Fibroblast of pulmonary artery (primary cell): ENCODE measurements at places on chromosomes 11 and 22.

DNA sequence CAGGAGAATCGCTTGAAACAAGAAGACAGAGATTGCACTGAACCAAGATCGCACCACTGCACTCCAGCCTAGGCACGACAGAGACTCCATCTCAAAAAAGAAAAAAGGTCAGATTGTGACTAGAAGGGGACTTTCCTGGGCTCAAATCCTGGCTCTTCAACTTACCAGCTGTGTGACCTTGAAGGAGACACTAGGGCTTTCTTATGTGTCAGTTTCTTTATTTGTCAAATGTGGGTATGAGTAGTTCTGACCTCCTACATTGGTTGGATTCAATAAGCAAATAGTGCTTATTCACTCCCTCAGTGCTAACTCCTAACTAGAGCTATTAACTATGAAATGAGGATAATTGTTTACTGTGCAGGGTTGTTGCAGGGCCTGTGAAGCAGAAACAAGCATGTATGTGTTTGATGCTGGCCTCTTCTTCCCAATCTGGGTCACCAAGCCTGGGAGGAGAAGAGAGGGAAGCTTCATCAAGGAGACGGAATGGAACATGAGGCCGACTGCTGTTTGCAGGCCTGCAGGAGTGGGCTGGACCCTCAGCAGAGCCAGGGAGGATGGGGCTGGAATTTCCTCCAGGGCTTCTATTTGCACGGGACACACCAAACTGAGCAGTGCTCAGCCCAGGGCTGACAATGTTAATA lies 22.5 kb downstream of the RHOD start:
- DNase-seq = no peak

DNA sequence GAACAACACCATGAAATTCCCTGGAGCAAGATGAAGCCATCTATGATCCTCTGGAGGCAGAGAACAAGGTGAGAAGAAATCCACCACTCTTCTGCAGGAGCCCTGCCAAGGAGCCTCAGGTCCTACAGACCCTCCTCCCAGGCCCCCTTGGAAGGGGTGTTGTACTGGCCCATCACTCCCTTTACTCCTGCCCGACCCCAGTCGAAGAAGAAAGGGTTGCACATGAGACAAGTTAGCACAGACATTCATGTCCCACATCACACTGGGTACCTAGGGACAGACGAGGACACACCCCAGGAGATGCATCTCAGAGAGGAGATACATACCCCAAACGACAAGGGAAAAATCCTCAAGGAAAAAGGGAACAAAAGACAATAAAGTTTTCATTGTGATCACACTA lies 82.8 kb upstream of the NARS2 start:
- no peak for DNase-seq

- no peak for DNase-seq
Measured at GRCh38 chr11:73942010-73942409, 8.8 kb upstream of the DNAJB13 start.

DNA sequence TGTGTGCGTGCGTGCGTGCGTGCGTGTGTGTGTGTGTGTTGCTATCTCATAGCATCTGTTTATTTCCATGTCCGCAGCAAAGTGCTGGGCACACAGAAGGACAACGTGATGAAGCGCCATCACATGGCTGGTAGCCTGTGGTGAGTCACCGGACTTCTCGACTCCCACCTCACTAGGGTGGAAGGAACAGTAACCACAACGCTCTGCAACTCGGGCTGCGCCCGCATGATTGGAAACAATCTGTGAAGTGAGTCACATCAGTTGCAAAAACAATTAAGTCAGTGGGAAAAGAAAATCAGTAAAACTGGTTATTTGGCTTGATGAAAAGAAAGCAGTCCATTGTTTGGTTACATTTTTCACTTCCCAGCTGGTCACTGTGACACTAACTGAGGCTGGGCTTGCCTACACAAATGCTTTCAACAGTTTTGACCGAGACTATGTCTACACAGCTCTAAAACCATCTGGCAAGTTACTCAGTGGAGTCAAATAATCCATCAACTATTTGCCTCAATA lies 437.3 kb upstream of the CADM1 start:
- peak; percentile 77 for DNase-seq

- DNase-seq = no peak
Measured at GRCh38 chr11:70569618-70569890, 171.2 kb downstream of the CTTN start.

GRCh38 chr11:129281471-129282415 lies 89.6 kb upstream of the ARHGAP32 start:
- DNase-seq = no peak

DNA sequence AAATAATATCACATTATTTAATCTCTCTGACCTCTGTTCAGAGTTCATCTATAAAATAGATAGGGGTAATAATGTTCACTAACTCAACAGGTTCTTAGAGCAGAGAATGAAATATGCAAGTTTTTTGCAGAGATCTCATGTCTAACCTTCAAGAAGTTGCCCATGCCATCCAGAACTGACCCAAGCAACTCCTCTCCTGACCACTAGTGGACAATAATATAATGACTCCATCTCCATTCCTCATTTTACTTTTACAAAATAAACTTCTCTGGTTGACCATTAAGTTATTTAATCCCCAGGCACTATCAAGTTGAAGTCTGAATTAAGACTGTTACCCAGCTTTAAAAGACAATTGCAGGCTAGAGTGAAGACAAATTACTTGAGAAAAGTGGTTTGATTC lies 382.6 kb downstream of the KCNA4 start:
- peak; percentile 44 for DNase-seq

GRCh38 chr11:115208808-115209259 lies 295.4 kb downstream of the CADM1 start:
- DNase-seq = no peak

GRCh38 chr11:109789901-109790300 lies 303.3 kb upstream of the ZC3H12C start:
- peak; percentile 8 for DNase-seq

DNA sequence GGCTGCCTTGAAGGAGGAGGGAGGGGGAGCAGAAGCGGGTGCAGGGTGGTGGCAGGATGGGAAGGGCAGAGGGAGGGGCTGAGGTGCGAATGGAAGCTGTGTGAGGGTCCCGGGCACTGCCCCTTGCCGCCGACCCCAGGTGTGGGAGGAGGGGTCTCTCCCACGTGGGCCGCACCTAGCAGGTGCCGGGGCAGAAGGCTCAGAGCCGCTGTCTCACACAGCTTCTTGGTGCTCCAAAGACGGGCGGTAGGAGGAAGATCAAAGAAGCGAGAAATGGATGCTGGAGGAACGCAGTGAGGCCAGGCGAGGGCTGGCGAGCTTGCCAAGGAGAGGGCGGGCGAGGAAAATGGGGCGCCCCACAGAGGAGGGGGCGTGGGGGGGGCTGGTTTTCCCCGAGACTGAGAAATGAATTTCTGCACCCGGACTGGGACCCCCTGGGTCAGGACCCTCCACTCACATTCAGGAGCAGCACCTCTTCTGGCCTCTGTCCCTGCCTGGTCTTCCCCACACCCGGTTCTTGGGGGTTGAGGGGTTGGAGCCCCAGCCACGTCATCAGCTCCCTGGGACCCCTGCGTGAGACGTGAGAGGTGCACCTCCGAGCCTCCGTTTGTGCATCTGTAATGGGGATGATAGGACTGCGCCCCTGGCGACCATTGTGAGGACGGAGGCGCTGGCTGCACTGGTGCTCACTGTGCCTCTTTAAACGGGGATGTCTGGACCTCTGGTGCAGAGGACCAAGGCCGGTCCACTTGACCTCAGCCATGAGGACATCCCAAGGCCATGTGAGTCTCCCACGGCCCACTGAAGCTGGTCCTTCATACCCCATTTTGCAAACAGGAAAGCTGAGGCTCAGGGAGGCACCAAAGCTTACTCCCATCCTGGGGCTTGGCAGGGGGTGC lies 16.8 kb downstream of the LSP1 start:
- DNase-seq = no peak

DNA sequence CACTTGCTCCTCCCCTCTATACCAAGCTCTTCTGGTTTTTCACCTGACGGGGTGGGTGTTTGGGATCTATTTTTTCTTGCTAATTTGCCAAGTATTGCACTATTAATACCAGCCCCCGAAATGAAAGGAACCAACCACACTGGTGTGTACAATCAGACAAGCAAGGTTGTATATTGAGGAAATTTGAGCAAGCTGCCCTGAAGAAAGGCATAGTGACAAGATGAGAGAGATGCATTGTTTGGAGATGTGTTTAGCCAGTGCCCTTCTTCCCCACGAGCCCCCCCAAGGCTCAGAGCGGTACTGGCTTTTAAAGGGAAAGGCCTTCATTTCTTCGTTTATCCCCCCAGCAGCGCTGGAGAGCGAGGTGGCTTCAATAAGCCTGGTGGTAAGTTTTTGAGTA lies 15.2 kb upstream of the GAS2L1 start:
- no peak for DNase-seq

DNA sequence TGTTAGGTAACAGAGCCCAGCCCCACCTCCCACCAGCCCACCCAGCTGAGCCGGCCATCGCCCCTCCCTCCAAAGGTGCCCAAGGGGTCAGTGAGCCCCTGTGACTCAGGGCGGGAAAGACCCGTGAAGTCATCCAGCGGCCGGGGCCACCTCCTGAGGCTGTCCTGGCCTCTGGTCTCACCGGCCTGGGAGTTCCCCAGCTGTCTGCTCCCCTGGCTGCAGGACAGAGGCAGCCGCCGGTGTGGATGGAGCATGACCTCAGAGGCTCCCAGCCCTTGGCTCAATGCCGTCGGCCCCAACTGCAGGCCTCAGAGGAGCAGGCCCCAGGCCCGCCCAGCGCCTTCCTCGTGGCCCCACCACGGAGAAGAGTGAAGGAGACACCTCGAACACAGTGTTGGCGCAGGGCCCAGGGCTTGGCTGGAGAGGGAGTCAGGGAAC lies 28.7 kb downstream of the RPL3 start:
- DNase-seq = peak; percentile 41

DNA sequence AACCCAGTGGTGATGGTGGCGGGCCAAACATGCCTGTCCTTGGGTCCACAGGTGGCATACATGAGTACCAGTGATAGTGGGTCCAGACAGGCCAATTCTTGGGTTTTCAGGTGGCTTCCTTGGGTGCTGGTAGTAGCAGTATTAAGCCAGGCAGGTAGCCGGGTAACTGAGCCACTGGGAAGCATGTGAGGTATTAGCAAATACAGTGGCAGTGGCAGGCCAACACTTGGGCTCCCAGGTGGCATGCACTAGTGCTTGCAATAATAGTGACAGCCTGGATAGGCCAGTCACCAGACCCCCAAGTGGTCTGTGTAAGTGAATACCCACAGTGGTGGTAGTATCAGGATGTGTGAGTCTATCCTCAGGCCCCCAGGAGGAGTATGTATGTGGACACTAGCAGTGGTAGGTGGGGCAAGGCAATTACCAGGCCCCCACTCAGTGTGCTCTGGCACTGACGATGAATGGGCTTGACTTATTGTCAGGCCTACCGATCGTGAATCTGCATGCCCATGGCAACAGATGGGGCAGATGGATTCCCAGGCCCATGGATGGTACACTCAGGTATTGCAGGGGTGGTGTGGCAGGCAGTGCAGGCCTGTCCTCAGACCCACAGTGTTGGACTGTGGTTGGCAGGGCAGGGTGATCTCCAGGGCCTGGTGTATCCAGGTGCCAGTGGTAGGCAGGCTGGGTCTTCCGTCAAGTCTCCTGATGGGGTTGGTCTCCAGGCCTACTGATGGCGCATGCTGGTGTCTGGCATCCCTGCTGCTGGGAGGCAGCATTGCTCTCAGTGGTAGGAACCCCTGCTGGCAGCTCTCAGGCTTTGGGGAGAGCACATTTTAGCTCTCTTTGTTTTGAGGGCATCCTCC lies 840.7 kb downstream of the FAM181B start:
- no peak for DNase-seq

- DNase-seq = no peak
Measured at GRCh38 chr11:80636999-80637398, 1196.2 kb upstream of the TENM4 start.

GRCh38 chr22:30572840-30573593 lies 1.4 kb downstream of the GAL3ST1 start:
- no peak for DNase-seq

DNA sequence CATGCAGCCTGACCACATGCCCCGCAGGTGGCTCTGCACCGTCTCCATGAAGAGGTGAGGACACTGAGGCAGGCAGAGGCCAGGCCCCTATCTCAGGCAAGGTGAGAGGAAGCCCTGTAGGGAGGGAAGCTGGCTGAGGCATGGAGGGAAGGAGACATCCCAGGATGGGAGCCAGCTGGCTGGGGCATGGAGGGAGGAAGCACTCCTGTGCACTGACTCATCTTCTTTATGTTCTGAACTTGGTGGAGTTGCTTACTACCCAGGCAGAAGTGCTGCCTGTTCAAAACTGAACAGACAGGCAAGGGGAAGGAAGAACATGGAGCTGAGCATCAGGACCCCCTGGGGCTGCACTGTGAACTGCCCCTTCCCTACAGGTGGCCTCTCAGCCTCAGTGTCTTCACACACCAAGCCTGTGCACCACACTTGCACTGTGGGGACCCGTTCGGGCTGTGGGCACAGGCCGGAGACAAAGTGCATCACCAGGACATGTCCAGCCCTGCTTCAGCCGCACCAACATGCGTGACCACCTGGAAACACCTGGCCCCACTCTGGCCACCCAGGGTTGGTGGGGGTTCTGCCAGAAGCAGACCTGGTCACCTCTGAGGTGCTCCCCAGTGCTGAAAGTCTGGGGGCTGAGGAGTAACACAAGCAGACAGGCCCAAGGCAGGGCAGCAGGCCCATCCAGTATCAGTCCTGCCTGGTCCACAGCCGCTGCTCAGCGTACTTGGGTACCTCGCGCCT lies 55.5 kb downstream of the DGCR2 start:
- DNase-seq = peak; percentile 66

DNA sequence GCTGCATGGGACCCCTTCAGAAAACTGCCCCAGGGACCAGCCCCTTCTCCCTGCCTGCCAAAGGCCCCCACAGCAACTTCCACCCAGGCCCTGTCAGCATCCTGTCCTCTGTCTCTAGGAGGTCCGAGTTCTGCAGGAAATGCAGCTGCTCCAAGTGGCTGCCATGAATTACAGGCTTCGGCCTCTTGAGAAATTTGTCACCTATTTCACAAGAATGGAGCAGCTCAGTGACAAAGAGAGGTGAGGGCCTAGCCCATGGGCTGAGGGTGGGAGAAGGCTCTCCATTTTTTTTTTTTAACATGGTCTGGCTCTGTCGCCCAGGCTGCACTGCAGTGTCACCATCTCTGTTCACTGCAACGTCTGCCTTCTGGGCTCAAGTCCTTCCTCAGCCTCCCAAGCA lies 7.3 kb downstream of the RGL4 start:
- DNase-seq = no peak

DNA sequence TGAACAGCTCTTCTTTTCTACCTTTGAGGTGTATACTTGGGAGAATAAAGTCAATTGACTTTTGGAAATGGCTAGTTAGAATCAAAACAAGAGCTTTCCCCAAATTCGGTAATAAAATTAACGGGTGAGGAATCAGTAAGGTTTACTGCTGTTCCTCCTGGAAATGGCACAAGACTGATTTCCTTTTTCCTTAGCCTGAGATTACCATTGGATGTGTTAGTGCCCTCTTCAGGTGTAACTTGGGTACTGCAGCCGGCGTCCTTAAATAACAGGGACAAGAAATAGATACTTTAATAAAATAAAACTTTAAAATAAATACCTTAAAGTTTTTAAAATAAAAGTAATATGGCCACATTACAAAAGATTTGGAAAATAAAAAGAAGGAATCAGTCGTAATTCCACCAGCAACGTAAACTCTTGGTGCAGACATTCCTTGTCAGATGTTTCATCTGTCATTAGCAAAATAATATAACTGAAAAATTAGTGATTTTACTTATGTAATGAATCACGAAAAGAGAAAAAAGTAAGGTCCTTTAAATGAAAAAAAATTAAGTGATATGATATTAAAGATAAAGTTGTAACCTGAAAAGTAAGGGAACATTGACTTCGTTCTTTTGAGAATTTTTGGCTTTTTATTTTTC lies 29.7 kb downstream of the ZFTA start:
- peak; percentile 90 for DNase-seq

- DNase-seq = no peak
Measured at GRCh38 chr11:72786305-72787215, 7.3 kb downstream of the STARD10 start.

GRCh38 chr22:45686004-45686403 lies 14.4 kb downstream of the ATXN10 start:
- no peak for DNase-seq
